ENCODE measurements at places on chromosomes 16 and 17.

DNA sequence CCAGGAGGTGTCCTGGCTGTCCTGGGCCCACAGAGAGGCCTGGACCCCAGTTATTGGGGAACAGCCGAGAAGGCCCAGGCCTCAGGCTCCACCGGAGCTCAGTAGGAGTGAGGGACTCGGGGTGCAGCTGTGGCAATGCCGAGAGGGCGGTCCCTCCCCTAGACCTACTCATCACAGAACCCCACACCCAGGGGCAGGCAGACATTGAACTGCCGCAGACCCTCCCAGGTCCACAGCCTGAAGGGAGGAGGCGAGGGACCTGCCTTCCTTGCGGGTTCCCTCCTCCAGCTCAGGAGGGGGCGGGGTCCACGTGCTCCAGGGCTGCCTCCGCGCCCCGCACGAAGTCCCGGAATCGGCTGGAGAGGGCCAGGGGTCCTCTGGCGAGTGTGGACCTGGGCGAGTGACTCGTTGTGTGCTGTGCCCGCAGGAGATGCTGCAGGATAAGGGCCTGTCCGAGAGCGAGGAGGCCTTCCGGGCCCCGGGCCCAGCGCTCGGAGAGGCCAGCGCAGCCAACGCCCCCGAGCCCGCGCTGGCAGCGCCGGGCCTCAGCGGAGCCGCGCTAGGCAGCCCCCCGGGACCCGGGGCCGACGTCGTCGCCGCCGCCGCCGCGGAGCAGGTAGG lies 3.9 kb downstream of the TBX4 start:
- ATAC-seq: no peak

DNA sequence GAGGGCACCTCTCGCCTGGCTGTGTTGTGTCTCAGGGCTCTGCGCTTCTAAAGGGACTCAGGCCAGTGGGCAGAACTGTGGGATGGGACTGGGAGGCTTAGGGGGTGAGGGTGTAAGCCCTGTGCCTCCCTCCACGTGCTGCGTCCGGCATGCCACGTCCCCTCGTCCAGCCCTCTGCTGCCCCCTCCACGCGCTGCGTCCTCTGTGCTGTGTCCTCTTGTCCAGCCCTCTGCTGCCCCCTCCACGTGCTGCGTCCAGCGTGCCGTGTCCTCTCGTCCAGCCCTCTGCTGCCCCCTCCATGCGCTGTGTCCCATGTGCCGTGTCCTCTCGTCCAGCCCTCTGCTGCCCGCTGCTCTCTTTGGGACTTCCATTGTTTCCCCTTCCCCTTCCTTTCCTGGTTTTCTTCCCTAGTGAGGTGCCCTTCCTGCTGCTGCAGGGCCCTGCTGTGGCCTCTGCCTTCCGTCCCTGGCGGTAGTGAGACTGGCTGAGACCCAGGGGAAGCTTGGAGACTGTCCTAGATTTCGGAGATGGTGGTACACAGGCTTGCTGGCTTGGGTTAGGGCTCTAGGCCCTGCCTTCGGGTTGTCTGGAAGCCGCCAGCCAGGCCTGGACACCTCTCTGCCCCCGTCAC lies 6.4 kb upstream of the ZNF750 start:
- peak; percentile 49 for ATAC-seq

DNA sequence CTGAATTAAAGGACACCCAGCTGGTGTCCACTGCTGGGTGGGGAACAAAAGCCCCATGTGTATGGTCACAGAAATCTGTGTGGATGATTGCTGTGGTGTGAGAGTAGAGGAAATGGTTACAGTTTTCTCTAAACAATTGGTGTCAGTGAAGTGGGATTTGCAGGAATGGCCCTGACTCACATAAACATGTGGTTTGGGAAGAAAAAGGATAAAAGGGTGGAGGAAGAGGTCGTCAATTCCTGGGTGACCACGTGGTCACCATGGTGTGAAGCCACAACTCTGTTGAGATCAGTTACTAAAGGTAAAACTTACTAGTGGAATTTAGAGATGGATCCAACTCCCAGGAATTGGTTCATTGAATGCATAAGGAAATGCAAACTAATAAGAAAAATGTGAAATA lies 3.6 kb upstream of the TUBG2 start:
- ATAC-seq: no peak

DNA sequence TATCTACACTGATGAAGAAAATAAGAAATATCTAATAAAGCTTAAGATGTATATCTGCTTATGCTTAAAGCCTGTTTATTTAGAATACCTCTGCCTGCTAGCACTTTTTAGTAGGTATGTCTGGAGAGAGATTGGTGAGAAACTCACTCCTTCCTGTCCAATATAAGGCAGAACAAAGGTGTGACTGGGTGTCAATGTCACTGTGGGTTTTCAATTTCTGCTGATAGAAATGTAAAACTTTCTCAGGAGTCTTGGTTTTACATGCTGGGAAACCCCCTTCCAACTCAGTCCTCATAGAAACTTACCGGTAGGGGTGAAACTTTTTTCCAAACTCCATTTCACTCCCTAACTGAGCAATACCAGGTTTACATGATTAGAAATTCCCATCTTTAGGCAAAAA lies 17.8 kb upstream of the MPHOSPH6 start:
- no peak for ATAC-seq

DNA sequence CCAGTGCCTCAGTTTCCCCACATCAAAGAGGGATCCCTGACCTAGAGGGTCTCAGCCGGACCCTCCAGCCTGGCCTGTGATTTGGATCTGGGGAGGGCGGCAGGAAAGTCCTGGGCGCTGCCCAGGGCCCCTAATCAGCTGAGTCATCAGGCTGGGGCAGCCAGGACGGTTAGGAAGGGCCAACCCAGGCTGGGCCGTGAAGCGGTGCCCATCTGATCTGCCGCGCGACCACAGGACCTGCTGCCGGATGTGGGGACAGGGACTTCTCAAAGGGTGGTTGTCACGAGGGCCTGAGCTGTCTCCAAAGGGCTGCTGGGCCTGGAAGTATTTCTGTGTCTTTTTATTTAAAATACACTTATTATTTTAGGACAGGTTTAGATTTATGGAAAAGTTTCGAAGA lies 4.4 kb downstream of the TPSAB1 start:
- ATAC-seq: no peak

DNA sequence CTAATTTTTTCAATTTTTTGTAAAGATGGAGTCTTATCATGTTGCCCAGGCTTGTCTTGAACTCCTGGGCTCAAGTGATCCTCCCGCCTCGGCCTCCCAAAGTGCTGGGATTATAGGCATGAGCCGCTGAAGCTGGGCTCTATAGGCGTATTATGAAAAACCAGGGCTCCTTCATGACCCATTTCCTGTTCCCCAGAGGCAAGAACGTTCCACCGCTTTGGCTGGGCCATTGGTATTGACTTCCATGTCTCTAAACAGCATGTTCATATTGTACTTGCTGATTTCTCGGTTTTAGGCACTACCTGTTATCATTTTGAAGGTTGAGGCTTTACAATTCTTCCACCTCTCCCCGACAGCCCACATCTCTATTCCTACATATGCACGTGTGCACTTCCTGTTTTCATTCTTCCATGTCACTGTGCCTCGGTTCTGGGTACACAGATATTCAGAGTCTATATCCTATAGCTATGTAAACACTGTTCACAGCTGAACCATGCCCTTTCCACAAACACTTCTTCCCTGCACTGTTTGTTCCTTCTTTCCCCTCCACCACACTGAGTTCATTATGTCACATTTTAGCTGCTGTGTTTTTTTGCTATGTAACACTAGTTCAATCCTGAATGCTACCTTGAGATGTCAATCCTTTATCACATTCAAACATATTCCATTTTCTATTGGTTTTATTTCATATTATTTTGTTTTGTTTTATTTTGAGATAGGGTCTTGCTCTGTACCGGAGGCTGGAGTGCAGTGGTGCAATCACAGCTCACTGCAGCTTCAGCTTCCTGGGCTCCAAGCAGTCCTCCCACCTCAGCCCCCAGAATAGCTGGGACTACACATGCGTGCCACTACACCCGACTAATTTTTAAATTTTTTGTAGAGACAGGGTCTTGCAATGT lies 16.8 kb upstream of the MAPK3 start:
- ATAC-seq: no peak

GRCh38 chr17:68518063-68518815 lies 6.0 kb downstream of the PRKAR1A start:
- no peak for ATAC-seq

GRCh38 chr16:31473264-31473984 lies 1.5 kb downstream of the TGFB1I1 start:
- ATAC-seq: no peak

Measured in gastroesophageal sphincter (tissue), 4 donors.